Fibroblast of skin of abdomen (primary cell): ENCODE measurements at places on chromosomes 13 and 19.

GRCh38 chr19:11138601-11139300, 16.8 kb downstream of the SPC24 start:
- peak; percentile 84 for DNase-seq

GRCh38 chr13:73224703-73225102, 165.9 kb downstream of the KLF5 start:
- peak; percentile 81 for DNase-seq

DNA sequence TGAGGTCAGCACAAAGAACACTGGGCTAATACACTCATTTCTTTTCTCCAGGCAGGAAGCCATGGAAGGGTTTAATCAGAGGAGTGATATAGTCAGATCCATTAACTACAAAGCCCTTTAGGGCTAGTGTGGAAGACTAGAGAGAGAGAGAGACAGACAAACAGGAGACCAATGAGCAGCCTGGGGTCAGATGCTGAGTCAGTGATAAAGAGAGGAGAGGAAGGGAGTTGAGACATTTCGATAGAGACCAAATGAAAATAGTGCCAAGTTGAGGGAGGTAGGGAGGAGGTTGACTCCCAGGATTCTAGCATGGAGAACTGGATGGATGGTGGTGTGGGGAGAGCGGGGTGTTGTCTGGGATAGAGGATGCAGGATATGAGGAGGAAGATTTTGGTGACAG, 18.2 kb downstream of the ZNF473 start:
- DNase-seq = no peak

DNA sequence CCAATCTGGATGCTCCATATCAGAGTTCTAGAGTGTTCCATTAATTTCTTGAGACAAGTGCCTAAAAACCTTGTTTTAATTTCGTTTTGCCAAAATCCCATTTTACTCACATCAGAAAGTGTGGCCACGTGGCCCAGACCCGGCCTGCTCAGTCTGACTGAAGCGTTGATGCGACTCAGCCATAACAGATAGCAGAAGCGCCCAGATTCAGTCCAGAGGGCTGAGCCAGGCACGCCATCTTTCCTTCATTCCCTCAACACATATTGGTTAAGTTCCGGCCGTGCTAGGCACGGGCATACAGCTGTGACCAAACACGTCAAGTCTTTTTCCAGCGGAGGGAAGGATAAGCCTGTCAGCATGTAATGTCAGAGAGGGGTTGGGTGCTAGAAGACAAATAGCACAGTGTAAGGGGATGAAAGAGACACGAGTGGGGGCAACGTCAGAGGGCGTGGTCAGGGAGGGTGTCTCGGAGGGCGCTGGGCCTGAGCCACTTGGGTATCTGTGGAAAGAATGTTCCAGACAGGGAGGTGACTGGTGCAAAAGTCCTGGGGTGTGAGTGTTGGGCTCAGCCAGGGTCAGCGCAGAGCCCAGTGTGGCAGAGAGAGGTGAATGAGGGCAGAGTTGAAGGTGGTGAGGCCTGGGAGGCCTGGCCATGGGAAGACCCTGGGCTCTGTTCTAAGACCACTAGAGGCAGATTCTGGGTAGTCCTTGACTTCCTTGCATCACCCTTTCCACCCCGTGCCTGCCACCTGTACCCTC, 3.1 kb downstream of the F10 start:
- no peak for DNase-seq

- no peak for DNase-seq
Observed at GRCh38 chr13:53050151-53050550, 21.5 kb downstream of the OLFM4 start.

- DNase-seq = peak; percentile 15
Observed at GRCh38 chr13:66553391-66553790, 676.7 kb downstream of the PCDH9 start.

- DNase-seq = peak; percentile 94
Observed at GRCh38 chr19:15251749-15252397, 19.6 kb upstream of the EPHX3 start.

- no peak for DNase-seq
Observed at GRCh38 chr19:49094505-49095482, 9.5 kb downstream of the SNRNP70 start.

- no peak for DNase-seq
Observed at GRCh38 chr19:2625434-2625833, 77.1 kb downstream of the GNG7 start.

DNA sequence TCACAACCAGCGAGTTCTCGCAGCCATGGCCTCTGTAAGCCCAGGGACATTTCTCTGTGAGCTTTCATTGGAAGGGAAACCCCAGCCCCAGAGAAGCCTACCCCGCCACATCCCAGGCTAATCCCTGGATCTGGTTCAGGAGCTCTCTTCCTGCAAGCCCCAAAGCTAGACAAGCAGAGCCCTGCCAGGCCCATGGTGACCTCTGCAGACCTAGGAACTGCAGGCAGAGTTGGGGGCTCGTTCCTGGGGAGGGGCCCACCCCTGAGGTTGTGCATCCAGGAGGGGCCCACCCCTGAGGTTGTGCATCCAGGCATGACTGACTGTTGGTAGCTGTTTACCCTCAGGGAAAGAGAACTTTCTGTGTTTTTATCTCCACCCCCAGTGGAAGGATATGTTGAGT, 21.7 kb downstream of the KCTD15 start:
- DNase-seq = no peak

GRCh38 chr19:37980419-37981170, 73.6 kb downstream of the SIPA1L3 start:
- no peak for DNase-seq
